ENCODE measurements at places on chromosomes 1 and 21.

DNA sequence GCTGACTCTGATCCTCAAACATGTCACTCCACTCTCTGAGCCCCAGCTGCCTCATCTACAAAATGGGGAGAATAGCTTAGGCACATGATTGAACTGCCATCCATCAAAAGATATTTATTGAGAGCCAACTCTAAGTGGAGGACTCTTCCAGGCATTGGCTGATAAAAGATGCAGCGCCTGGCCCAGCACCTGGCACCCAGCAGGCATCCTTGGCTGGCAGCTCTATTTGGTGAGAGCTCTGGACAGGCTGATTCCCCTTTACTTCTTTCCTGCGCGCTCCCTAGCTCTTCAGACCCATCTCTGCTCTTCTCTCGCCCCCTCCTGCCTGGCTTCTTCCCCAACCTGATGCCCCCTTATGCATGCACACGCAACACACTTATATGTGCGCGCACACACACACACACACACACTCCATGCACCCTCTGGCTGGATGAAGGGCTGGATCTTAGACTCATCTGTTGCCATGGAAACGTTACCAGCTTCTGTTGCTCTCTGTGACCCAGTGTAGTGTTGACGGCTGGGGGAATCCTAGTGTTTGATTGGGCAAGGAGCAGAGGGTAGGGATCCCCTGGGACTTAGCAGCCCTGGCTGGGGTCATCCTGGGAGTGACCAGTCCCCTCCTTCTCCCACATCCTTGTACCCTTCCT, 49.3 kb downstream of the VWA5B1 start:
- DNase-seq, result no peak

DNA sequence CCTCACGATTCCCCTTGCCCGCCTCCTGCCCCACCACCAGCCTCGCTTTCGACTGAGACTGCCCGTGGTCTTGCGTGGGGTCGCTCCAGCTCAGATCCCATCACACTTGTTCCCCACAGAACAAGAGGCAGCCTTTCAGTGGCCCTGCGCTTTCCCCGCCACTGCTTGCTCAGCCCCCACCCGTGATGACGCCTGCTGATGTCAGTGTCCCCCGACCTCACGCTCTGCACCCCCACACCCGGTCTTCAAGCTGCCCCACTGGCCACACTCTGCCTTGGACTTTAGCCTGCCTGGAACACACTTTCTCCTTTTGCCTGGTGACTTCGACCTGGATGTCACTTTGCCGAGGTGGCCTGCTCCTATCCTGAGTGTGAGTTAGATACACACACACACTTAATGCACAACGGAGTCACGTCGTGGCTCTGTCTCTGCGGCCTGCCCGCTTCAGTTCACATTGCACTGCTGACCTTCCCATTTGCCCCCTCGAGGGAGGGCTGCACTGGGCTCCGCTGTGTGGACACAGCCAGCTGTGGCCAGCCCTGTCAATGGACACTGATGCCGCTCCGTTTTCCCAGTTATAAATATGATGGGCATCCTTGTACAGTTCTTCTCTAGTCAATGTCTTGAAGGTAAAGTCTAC, 13.0 kb downstream of the AGPAT3 start:
- no peak for DNase-seq

- no peak for DNase-seq
Observed at GRCh38 chr1:56782773-56783172, 36.4 kb downstream of the FYB2 start.

GRCh38 chr1:205604059-205604458, 27.8 kb downstream of the ELK4 start:
- no peak for DNase-seq
